ENCODE measurements at places on chromosomes 3 and 15. TPM values are rescaled to one million over a fixed set of nuclear protein-coding genes. Genes with fewer than 3 reads are reported as not detected.

DNA sequence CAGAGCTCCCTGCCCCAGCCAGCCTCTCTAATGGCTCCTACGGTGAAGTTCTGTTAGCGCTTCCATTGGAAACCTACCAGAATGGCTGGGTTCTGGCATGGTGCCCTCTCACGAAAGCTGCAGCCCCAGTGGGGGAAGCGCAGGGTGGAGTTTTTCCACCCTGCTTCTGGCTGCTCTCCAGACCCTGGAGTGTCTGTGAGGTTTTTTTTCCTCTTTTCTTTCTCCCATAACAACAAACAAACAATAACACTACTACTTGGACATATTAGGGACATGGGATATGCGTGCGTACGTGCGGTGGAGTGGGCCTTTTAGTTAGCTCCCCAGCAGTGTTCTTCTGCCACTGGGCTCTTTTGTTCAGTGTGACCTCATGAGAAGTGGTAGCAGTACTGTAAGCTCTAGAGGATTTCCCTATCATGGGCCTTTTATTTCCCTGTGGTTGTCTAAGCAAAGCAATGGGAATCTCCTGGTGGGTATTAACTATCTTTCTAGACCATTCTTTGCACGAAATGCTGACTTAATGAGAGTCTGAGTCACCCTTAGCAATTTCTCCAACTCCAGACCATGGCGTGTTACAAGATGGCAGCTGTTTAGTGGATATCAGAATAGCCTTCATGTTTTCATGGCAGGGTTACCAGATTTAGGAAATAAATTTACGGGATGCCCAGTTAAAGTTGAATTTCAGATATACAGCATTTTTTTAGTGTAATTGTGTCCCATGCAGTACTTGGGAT lies 161.9 kb downstream of the FNDC3B start:
- DNase-seq, result peak; percentile 90

DNA sequence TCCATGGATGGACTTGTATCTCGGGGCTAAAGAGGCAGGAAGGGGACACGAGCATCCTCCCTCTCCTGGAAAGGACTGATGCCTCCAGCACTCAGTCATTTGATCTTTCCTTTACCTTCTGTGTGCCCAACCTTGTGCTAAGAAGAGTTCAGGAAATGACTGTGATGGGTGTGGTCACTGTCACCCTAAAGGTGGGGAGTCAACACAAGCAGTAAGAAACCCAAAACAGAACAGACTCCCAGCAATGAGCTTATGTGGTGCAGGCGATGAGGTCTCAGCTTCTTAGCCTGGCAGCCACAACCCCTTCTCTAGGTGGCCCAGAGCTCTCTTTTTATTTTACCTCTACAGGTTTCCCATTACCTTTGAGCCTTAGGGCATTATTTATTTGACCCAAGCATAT lies 3.8 kb downstream of the MPI start:
- no peak for DNase-seq

- DNase-seq, result no peak
Observed at GRCh38 chr3:180383332-180384020, 218.5 kb upstream of the TTC14 start.

DNA sequence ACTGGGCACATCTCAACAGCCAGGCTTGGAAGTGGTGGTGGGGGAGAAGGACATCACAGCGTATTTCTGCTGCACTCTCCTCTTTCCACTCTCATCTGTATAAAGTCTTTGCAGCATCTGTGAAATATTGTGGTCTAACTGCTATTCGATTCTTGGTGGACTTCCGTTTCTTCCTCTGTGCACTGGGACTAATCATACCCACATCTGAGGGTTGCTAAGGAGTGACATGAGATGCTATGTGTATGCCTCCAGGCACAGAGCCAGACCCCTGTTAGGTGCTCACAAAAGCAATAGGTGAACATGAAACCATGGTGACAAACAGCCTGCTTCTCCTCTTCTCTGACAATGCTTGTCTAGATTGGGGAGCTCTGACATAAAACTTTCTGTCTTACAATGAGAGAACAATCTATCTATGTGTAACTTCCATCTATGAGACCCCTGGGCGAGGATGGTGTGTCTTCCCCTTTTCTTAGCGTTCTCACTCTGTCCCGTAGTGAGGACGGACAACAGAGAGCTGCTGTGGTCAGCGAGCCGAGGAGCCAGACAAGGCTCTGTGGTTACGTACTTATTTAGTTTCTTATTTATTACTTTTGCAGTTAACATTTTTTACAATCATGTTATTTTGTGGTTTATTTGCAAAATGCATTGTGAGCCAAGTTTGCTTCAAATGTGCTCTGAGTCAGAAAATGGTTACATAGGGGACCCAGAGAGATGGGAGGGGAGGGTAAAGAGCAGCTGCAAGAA lies 196.7 kb upstream of the TPRG1 start:
- DNase-seq, result no peak

DNA sequence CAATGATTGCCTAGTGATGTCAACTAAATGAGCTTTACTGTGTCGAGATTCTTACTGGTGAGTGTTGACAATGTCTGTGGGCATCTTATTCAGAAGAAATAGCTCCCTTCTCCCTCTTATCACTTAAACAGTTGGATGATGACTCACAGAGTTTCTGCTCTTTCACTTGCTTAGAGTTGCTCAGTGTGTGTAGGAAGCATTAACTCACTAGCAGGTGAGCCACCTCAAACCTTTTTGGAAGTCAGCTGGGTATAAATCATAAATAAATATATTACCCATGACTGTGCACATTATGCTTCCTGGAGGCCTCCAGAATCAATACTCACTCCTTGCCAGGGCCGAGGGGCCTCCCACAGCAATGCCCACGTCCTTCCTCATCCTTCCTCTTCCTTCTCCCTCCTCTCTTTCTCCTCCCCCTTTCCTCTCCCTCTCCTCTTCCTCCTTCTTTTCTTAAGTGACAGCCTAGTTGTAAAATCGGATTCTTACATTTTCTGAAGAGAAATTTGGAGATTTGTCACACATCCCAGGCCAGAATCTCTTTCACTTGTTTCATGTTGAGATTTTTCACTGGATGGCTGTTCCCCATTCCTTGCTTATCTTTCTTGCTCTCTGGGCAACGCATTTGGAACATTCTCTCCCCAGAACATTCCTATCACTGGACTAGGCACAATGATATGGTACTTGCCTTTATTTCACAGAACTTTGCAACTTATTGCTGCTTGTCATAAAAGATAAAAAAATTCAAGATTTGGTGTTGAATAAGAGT lies 17.5 kb downstream of the SHC4 start:
- DNase-seq, result peak; percentile 8

DNA sequence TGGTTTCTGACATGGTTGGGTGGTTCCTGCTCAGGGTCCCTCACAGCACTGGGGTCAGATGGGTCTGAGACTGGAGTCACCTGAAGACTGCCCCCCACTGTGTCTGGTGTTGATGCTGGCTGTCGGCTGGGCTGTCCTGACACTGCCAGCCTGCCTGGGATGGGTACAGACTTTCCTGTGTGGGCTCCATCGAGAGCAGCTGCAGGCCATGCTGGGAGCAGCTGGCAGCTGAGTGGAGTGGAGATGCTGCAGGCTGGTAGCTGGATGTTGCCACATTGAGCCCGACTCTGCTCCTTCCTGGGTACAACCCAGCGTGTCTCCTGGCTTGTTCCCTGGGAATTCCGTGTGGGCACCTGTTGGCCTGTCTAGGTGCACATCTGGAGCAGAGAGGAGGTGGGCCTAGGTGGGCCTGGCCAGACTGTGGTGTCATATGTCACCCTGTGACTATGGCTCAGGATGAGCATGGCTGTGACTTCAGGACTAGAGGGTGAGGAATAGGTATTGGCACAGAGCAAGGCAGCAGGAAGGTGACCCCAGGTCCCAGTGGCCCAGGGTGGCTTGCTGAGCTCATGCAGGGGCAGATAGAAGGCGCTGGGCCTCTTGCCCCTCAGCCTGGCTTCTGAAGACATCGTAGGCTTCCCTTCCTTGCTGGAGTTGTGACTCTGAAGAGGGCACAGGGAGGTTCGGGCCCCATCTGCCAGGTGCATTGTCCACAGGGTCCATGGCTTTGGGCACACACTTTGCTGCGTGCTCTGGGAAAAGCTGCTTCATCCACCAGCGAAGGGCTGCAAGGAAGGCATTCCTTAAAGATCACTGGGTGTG lies 40.0 kb upstream of the PRR23E start:
- DNase-seq, result no peak

The HCN4 gene
- polyA plus RNA-seq, result not detected

DNA sequence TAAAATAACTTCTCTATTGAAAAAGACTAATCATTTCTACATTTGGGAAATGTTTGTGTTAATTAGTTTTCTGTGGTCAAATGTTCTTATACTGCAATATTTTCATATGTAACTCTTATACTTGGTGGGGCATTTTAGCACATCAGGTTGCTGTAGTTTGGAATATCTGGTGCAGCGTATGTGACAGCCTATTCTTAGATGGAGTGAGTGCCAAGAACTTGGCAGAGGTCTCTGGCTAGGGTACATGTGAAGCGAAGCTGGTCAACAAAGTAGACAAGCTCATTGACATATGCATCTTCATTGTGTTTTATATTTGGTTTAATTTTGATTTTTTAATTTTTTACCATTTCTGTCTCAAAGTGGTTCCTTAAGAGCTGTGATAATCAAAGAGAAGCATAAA lies 53.2 kb downstream of the CHAC1 start:
- no peak for DNase-seq

The ATP13A5 gene
- polyA plus RNA-seq, result not detected

GRCh38 chr3:32146746-32147211 lies 40.4 kb downstream of the GPD1L start:
- DNase-seq, result peak; percentile 44

GRCh38 chr3:111473550-111473949 lies 68.4 kb upstream of the CD96 start:
- no peak for DNase-seq

The CAMK2N2 gene
- polyA plus RNA-seq, result not detected

The NEDD4 gene
- 9.2 TPM for polyA plus RNA-seq

DNA sequence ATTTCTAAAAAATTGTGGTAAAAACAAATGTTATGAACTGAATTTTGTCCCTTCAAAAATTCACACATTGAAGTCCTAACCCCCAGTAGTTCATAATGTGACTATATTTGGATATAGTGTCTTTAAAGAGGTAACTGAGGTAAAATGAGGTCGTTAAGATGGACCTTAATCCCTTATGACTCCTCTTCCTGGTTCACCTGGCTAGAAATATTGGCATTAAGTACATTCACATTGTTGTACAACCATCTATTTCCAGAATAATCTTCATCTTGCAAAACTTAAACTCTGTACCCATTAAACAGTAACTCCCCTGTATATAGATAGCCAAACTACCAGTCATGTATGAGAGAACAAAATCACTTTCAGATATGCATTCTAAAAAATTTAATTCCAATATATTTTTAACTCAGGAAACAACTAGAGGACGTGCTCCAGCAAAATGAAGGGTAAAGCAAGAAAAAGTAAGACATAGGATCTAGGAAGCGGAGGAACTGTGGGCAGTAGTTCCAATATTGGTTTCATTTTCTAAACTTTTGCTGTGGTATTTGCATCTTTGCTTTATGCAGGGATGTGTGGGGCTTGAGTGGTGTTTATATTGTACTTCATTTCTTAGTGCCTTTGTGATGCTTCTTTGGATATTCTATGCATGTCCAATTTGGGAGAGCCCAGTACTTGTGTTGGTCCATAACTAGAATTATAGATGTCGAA lies 36.7 kb upstream of the IL20RB start:
- no peak for DNase-seq

GRCh38 chr3:127858521-127858920 lies 36.2 kb upstream of the MGLL start:
- no peak for DNase-seq

GRCh38 chr3:71930056-71930991 lies 145.4 kb upstream of the PROK2 start:
- no peak for DNase-seq

The SLC9C1 gene
- not detected for polyA plus RNA-seq

The CPNE9 gene
- polyA plus RNA-seq, result not detected

- DNase-seq, result peak; percentile 31
Observed at GRCh38 chr3:50205413-50206276, 574 bp downstream of the SLC38A3 start.

GRCh38 chr3:108103886-108104797 lies 13.3 kb upstream of the CD47 start:
- peak; percentile 19 for DNase-seq

DNA sequence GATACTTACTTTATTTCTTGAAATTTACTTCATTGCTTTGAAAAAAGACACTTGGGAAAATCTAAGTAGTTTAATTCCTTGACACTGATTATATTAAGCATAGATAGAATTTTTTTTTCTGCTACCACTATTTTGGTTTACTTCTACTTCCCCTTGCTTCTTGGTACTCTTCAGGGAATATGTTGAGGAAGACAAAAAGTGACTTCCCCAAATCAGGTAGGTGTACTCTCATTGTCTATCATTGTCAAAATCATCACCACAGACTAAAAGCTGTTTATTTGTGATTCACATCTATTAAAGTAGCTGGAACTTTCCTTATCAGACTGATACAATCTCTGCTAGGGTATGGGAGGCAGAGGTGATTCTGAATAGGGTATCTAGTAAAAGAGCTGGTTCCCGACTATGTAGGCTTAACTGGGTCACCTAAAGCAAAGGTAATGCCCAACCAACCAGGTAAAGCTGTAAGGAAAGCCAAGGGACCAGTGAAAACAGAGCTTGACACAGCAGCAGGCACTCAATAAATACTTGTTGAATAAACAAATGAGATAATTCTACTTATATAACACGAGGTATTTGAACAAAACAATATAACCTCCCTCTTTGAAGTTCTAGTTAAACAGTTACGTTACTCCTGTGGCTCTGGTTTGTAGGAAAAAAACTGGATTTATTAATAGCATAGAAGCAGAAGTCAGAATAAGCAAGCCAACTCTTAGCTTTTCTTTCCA lies 346.9 kb downstream of the PLCL2 start:
- no peak for DNase-seq

GRCh38 chr15:82750831-82751180 lies 41.1 kb upstream of the AP3B2 start:
- no peak for DNase-seq

GRCh38 chr15:56194035-56194434 lies 49.6 kb downstream of the RFX7 start:
- DNase-seq, result no peak

The IL17RC gene
- 18.7 TPM for polyA plus RNA-seq

DNA sequence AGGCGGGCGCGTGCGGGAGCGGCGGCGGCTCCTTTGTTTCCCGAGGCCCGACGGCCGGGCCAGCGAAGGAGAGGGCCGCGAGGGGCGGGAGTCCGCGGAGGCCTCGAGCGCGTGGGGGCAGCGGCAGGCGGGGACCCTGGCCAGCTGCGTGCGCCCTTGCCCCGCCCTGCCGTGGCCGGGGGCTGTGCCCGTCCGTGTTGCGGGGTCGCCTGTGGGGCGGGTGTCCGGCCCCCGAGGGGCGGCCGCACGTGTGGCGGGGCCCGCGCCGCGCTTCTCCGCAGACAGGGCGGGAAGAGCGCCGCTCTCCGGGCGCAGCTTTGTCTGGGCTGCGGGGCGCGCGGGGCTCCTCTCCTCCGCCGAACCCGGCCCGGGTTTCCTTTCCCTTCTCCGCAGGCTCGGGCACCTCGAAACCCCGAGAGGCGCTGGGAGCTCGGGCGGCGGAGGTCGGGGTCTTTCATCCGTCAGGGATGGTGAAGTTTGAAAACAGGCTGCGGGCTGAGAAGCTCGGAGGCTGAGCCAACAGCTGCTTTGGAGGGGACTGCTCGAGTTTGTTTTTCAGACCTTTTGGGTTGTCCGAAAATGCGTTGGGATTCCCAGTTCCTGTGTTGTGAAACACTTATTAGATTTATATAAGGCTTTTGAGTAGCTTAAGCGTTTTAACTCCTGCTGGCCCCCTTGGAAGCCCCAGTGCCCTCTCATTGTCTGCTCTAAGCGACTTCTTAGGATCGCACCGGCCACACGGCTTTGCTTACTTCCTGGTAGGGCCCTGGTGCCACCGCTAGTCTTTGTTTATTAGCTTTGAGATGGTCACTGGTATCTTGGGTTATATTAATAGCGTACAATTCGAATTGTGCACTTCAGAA lies 817 bp downstream of the USP3 start:
- DNase-seq, result peak; percentile 75

Measured in endothelial cell of umbilical vein (primary cell).